ENCODE measurements at places on chromosomes 7 and 10.

DNA sequence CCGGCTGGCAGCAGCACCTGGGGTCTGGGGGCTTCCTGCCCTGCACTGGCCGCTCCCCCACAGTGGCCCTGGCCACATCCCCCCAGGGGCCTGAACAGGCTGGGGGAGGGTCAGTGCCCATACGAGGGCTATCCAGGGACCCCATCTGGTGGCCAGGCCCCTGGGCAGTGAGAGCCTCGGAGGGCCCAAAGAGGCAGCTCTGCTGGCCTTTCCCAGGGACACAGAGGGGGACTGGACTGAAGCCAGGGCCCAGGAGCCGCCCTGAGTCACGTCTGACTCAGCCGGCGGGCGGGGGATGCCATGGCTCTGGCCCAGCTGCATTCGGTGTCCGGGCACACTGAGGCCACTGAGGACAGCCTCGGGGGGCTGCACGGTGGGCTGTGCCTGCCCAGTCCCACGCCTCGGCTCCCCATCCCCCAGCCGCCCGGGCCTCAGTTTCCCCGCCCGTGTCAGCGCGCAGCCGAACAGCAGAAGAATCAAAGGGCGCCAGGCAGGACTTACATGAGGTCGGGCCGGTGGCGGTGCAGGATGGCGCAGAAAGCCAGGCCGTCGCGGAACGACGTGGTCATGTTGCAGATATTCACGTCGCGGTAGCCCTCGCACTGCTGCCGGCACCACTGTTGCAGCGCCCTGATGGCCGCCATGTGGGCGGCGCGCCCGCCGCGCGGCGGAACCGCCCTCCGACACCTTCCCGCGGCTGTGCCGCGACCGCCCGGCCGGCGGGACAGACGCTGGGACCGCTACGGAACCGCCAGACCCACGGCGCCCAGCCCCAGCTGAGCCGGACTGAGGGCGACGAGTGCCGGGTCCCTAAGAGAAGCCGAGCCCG, at the start of gene MICALL2:
Gene MICALL2, minus strand, starts transcription at position 788 of the 829 bp plus-strand sequence. Its CDS starts 144 bp downstream, at position 644.
- no peak for DNase-seq

DNA sequence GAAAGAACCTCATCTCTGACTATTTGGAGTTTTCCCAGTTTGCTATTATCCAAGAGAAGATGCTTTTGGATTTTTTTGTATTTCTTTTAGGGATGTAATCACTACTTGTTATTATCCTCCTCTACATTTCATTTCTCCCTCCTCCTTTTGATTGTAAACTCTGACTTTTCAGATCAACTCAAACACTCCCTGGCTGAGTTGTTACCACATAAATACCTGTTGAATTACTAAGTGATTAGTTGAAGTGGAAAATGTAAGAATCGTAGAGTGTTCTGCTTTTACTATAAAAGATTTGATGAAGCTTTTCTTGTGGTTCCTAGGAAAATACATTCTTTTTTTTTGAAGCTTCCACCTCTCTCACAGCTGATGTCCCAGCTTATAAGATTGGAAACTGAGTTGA, 164.1 kb upstream of the C1GALT1 start:
- DNase-seq = no peak

- DNase-seq = no peak
Measured at GRCh38 chr7:36278620-36279172, 111.0 kb upstream of the ANLN start.

- no peak for DNase-seq
Measured at GRCh38 chr7:128767475-128768110, 8.0 kb downstream of the OPN1SW start.

DNA sequence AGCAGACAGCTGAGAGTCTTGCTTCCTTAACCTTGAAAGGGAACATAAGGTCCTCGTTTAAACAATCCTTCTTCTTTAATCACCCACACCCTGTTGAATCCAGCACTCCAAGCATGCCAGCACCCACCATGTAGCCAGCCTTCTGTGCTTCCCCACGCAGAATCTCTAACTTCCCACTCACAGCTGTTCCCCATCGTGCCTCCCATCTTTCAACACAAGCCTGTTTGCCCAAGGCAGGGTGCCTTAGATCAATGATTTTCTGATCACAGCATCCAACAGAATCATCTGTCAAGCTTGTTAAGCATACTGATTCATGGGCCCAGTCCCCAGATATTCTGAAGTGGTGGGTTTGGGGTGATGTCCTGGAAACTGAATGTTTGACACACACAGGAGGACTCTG, 530.8 kb downstream of the SH2D4B start:
- DNase-seq = no peak

- DNase-seq = no peak
Measured at GRCh38 chr10:77905086-77905748, 21.3 kb downstream of the DLG5 start.

Measured in stimulated activated CD8-positive, alpha-beta memory T cell treated with anti-CD3 and anti-CD28 coated beads, Interleukin-4, amount 100 ng/mL, for 1 hour (primary cell).